ENCODE measurements at places on chromosomes 1 and 21.

- DNase-seq = peak; percentile 65
Observed at GRCh38 chr1:3775490-3776230, 3.1 kb downstream of the SMIM1 start.

GRCh38 chr1:57671750-57672149, 247.9 kb upstream of the DAB1 start:
- DNase-seq = no peak

DNA sequence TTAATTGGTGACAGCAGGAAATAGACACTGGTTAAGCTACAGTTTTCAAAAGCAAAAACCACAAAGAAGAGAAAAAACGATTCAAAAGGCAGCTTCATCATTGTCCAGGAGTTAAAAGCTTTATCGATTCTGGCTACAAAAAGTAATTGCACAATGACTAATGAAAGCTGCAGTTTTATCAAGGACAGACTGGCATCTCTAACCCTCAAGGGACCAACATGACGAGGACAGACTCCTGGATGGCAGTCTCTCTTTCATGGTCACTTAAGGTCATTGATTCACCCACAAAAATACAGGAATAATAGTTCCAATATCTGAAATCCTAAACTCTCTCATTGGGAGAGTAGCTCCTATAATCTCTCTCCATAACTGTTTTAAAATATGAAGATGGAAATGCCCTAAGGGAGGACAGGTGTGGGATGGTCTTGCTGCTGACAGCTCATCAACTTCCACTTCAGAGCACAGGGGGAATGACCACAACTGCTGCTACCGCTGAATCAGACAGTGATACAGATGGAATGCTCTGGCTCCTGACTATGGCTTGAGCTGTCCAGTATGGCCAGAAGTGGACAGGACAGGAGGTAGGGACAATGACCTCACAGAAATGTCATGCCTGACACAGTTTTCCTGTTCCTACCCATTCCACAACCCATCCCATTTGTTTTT, 17.4 kb upstream of the CPLANE2 start:
- no peak for DNase-seq

- no peak for DNase-seq
Observed at GRCh38 chr1:4677608-4678007, 23.2 kb downstream of the AJAP1 start.

GRCh38 chr1:192399161-192399560, 82.4 kb downstream of the RGS21 start:
- no peak for DNase-seq

GRCh38 chr1:156382561-156382960, 13.6 kb downstream of the RHBG start:
- DNase-seq = no peak

DNA sequence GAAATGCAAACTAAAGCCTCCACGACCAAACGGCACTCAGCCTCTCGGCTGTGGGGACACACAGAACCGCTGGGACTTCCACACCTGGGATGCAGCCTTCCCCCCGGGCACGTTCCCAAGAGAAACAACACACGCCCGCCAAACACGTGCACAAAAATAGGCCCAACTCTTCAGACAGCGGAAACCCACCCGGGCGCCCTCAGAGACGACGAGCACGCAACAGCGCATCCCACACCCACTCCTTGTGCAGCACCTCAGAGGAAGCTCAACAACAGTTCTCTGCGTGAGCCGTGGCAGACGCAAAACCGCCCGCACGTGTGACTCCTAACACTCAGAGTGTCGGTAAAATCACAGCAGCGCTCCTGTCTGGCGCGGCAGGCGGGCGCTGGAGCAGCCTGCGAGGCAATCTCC, 5.3 kb downstream of the C1orf159 start:
- no peak for DNase-seq

GRCh38 chr1:17690906-17691634, 64.1 kb upstream of the ACTL8 start:
- DNase-seq = no peak

- DNase-seq = no peak
Observed at GRCh38 chr1:226027538-226028217, 28.5 kb upstream of the SDE2 start.

GRCh38 chr1:109643385-109644230, 12.3 kb upstream of the GSTM4 start:
- peak; percentile 89 for DNase-seq

- DNase-seq = no peak
Observed at GRCh38 chr1:17251701-17252376, 2.9 kb downstream of the PADI3 start.

DNA sequence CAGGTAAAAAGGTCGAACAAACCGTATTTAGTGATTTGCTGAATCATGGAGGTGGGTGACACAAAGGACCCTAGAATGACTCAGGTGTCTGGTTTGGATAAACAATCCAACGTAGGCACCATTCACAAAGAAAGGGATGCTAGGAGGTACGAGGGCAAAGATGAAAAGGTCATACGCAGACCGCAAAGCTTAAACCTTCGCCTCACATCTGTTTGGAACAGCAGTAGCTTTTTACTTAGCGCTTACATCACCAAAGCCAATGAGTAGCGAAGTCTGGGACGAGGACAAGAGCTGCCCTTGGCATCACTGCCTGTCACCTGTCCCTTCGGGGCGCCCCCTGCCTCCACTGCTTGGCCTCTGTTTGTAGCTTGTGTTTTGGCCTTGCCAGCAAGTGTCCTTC, 350.2 kb downstream of the SMYD3 start:
- DNase-seq = no peak

GRCh38 chr1:153612755-153613331, at the start of gene S100A16:
Gene S100A16 (minus strand): TSS chr1:153613137. CDS start chr1:153608151, 4,986 bp downstream.
- DNase-seq = no peak

- no peak for DNase-seq
Observed at GRCh38 chr1:241724741-241725356, 72.8 kb downstream of the WDR64 start.

DNA sequence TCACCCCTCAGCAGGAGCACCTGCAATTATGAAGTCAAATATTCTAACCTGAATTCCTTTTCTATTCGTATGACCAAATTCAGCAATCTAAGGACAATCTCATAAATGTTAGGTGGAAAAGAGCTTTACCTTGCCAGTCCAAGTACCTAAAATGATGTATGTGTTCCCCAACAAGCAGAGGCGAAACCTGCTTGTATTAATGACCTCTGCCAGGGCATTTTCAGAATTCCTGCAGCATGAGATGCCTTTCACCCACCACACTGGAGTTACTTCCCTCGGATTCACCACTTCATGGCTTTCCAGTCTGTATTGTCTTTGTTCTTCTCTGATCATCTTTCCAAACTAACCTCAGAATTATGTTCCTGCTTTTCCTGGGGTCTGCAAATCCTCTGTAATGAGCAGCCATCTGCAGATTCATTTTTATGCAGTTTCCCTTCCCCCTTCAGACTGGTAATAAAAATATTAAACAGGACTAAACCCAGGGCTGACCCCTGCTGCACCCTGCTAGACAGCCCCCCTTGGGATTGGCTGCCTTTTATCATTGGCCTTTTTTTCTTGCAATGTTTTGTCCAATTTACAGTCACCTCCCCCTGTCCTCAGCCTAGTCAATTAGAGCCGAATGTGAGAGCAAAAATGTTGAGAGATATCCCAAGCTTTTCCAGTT, 26.6 kb upstream of the CASQ2 start:
- DNase-seq = no peak

DNA sequence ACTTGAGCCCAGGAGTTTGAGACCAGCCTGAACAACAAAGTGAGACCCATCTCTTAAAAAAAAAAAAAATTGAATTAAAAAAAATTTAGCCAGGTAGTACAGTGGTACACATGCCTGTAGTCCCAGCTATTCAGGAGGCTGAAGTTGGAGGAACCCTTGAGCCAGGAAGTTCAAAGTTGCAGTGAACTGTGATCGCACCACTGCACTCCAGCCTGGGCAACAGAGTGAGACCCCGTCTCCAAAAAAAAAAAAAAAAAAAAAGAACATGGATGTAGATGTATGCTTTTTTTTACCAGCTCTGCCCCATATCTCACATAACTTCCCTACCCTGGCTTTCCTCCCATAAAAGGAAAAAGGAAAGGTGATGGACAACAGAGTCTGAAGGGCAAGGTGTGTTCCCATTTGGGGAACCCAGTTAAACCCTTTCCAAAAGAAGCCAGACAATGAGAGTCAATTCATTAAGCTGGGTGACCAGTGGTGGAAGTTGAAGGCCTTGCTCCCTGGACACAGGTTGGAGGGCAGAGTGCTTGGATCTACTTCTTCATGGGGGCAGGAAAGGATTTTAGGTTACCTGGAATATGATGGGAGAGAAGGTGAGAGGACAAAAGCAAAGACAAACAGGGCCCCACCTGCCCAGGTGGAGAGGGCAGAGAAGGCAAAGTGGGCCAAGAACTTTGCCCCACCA, 2.9 kb downstream of the KRTCAP2 start:
- no peak for DNase-seq

DNA sequence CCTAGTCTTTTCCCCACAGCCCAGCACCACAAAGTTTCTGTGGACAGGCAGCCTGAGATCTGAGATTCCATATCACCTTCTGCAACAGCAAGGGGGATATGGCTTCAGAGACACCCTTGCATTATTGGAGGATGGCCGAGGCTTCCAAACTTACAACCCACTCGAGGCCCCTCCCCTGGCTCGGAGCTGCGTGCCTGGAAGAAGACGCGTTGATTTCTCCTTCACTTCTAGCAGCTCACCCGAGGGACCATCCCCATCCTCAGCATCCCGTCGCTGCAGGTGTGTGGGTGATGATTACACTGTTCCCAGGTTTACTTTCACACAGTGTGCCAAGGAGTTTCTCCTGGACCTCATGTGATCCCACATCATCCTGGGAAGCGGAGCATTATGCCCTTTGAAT, 277.9 kb downstream of the MATN1 start:
- DNase-seq = no peak

GRCh38 chr1:227824204-227824603, 8.7 kb downstream of the PRSS38 start:
- no peak for DNase-seq

DNA sequence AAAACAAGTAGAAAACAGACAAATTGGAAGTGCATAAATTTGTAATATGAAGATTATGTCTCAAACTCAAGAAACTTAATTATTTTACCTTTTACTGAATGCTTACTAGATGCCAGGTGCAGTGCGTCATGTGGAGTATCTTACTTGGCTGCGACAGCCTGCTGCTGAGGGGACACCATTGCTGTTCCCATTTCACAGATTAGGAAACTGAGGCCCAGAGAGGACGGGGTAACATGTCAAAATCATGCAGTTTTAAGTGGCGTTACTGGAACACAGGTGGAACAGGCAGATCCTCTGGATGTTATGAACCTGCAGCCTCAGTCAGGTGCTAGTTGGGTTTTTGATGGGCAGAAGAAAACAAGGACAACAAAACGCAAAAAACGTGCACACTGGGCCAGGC, 7.3 kb upstream of the DHRS3 start:
- DNase-seq = no peak

DNA sequence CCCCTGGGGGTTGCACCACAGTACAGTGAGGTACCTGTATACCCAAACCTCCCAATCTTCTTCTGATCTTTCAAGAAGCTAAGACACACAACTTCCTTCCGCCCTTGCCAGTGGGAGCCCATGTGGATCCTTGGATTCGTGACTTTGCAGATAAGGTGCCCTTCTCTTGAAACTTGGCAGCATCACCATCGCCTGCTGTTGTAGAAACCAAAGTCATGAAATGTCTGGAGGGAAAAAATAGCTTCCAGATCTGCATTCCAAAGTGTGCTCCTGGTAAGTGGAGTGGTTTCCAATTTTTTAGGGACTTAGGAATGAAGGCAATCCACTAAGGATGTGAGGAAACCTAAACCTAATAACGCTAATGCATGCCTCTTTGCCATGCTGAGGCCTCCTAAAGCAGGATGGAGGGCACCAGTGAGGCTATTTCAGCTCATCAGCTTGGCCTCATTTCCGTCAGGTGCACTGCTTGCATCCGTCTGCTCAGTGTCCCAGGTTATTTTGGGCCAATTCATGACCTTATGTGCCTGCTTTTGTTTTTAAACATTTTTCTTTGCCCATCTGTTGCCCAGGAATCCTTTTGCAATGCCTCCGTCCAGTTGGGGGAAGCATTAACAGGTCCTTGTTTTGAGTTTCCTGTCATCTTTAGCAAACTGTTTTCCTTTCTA, 8.2 kb upstream of the EFHD2 start:
- DNase-seq = no peak

GRCh38 chr21:46455575-46456385, 2.9 kb upstream of the DIP2A start:
- DNase-seq = no peak

- no peak for DNase-seq
Observed at GRCh38 chr1:203481196-203481595, 5.6 kb downstream of the PRELP start.

GRCh38 chr1:39892601-39893595, 8.8 kb downstream of the MYCL start:
- no peak for DNase-seq

DNA sequence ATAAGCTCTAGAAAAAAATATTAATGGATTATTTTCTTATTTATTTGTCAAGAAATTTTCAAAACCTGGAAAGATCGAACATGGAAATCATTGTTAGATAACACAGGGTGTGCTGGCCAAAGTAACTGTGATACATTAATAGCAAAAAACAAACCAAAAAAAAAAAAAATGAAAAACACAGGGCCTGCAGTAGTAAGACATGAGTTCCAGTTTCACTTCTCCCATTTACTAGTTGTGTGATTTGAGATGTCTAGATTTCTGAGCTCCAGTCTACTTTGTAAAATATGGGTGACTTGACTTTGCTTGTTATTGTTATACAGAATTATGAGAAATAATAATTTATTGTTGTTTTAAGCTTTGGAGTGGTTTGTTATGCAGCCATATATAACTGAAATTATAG, 13.6 kb downstream of the FAM177B start:
- no peak for DNase-seq

GRCh38 chr1:214380396-214380795, 99.4 kb downstream of the SMYD2 start:
- no peak for DNase-seq

DNA sequence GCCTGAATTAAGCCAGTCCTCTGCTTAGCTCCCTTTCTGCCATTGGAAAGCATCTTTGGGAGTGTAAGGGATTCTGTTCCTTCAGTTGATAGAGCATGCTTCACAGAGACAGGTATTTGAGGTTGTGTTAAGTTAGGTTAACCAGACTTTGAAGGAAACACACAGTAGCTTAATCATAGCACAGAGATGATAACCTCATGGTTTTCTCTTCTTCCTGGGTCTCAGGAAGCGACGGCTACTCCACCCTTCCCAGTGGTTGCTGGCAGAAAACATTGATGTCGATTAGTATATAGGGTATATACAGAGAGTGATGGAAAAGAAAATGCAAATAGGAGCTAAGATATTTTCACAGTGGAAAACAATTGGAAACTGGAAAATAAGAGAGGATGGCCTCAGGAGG, 42.0 kb downstream of the S1PR1 start:
- peak; percentile 62 for DNase-seq

DNA sequence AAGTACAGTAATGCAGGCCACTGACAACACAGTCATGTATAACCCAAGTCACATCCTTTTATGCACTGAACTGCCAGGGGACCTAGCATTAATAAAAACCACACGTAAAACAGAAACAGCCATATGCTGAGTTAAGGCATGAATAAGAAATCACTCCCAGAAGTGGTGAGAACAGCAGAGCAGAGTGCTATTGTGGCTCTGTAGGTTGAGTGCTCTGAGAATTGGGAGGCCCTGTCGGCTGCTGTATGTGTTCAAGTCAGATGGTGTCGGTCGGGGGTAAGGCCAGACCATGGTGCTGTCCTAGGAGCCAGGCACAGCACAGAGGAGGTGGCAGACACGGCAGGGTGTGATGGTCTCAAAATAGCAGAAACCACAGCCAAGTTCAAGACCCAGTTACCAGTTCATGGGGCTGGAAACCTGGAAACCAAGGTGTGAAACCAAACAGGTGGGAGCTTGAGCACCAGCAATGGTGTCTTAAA, 126.6 kb upstream of the COA6 start:
- no peak for DNase-seq

- peak; percentile 52 for DNase-seq
Observed at GRCh38 chr1:167095368-167095767, 1.5 kb downstream of the STYXL2 start.

Data from CD4-positive, alpha-beta T cell treated with Interleukin-6 for 4 hours (primary cell).